ENCODE measurements at places on chromosomes 3 and 15.

GRCh38 chr15:51085764-51086163 lies 8.9 kb downstream of the TNFAIP8L3 start:
- DNase-seq, result no peak

- peak; percentile 66 for DNase-seq
Observed at GRCh38 chr3:156150434-156151066, 30.2 kb downstream of the KCNAB1 start.

- DNase-seq, result no peak
Observed at GRCh38 chr3:32620611-32621310, 50.1 kb upstream of the DYNC1LI1 start.

GRCh38 chr3:69869643-69870042 lies 129.9 kb upstream of the SAMMSON start:
- no peak for DNase-seq

DNA sequence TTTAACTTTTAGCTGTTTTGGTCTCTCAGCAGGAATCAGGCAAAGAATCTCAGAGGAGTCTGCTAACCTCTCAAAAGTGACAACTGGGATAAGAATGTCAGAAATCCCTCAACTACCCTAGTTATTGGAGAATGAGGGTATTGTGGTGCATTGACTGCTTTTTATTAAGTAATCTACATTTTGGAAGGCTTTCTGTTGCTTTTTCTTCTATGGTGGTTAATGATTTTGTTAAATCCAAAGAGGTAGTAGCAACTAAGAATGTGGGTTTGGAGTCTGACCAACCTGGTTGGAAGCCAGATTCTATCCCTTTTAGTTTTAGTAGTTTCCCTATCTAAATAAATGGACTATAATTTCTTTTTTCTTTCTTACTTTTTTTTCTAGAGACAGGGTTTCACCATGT lies 94.7 kb upstream of the RNF7 start:
- no peak for DNase-seq

All from DMS79 treated with DMSO at 0.1 percent for 48 hours (cell line).